Epithelial cell of proximal tubule (primary cell): ENCODE measurements at places on chromosomes 2 and 18. TPM values are rescaled to one million over a fixed set of nuclear protein-coding genes. Genes with fewer than 3 reads are reported as not detected.

GRCh38 chr2:69734035-69734611, 7.8 kb upstream of the ANXA4 start:
- peak; percentile 88 for DNase-seq

- DNase-seq = no peak
These were observed 18.6 kb downstream of the THADA start for GRCh38 chr2:43576981-43577892.

DNAJC5G gene
- not detected in 2 replicates for total RNA-seq

GRCh38 chr2:199911877-199912161, 726 bp downstream of the C2orf69 start:
- DNase-seq = no peak

- no peak for DNase-seq
These were observed 114.8 kb downstream of the RDH14 start for GRCh38 chr2:18445433-18446320.

- DNase-seq = no peak
These were observed 144.1 kb upstream of the FOSL2 start for GRCh38 chr2:28248511-28248910.

GRCh38 chr2:188678882-188679281, 295.3 kb upstream of the COL3A1 start:
- no peak for DNase-seq

GRCh38 chr2:146228466-146229058, 1616.3 kb upstream of the ACVR2A start:
- DNase-seq = no peak

DNA sequence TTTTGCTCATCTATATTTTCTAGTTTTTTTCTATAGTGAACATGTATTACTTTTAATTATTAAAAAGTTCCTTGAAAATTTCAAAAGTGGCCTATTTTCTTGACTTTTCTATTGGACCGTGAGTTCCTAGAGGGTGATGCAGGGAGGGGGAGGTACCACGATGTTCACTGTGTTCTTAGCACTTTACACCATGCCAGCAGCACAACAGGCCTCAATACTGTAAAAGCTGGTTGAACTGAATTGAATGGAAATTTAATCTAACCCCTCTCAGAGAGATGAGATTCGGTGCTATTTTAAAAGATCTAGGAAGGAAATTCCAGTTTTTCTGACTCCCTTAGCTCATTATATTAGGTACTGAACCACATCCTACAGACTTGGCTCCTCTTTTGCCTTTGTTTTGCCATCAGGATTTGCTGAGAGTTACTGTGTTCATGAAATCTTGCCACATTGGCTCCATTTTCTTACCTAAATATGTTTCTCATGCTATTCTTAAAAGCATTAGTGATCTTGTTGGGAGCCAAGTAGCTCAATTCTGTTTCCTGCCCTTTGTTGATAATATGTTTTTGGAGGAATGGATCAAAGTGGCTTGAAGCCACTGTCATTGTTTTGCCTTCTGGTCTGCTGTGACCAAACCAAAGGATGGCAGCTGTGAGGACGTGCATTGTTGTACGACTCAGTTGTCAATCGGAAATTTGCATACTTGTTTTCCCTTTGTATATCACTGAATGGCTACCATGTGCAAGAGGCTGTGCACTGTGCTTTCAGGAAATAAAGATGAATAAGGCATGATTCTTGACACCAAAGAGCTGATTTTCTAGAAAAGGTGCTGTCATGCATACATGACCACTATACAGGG, 25.3 kb downstream of the MYO1B start:
- DNase-seq = no peak

DNA sequence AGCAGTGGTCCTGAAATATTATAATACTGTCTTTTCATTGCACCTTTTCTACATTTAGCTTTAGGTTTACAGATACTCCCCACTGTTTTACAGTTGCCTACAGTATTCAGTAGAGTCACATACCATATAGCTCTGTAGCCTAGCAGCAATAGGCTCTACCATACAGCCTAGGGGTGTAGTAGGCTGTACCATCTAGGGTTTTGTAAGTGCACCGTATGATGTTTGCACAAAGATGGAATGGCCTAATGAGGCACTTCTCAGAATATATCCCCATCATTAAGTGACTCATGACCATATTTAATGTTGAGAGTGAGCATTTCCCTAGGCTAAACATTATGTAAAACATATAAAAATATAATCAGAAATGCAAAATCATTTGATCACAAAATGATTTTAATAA, 511.3 kb upstream of the RAB12 start:
- DNase-seq = no peak

DNA sequence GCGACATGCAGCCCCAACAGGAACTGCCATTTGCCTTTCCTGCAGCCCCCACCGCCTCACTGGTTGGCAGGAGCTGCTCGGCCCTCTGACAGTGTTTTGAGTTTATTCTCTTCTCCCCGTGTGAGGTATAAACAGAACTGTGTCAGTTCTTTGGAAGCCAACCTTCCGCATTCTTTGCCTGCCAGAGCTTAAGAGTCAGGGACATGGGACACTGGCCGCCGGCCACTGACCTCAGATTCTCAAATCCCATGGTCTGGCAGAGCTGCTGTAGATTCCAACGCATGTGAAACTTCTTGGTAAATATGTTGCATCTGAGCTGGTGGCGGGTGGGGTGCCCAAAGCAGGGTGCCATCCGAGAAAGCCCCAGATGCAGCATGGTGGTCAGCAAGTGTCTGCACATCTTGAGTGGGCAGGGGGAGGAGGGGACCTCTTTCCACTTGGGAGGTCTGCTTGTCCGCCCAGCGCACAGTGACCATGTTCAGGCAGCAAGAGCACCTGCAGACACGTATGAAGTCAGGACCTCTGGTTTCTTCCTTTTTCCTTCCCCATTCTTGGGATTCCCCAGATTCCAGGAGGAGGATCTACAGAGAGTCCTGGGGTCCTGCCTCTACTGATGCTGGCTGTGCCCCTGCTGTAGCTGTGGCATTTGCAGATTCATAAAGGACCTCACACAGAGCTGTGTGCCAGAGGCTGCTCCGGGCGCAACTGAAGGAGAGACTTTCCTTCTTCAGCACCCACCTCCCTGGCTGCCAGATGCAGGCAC, 23.8 kb downstream of the ASB18 start:
- peak; percentile 4 for DNase-seq

GRCh38 chr2:72919414-72920317, 2.3 kb downstream of the EMX1 start:
- DNase-seq = no peak

DNA sequence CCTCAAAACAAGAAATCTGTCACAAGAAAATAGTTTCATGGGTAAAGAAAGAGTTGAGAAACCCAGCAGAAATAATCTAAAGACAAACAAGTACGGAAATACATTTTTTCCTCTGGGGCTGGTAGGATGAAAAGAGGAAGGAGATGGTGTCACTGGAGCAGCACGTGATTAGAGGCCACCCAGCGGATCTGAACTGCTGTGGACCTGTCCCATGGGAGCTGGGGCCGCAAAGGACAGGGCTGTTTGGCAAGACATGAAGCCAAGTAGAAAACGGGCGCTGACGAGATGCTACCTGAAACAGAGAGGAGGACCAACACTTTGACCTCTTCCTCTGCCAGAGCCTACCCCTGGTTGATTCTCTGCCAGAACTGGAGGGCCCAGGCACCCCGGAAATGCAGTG, 295.4 kb upstream of the ATP5MC3 start:
- no peak for DNase-seq
